ENCODE measurements at places on chromosomes 13 and 19. TPM values are rescaled to one million over a fixed set of nuclear protein-coding genes. Genes with fewer than 3 reads are reported as not detected.

GRCh38 chr13:38346764-38347163 is 2.9 kb upstream of the UFM1 start:
- no peak for DNase-seq

DNA sequence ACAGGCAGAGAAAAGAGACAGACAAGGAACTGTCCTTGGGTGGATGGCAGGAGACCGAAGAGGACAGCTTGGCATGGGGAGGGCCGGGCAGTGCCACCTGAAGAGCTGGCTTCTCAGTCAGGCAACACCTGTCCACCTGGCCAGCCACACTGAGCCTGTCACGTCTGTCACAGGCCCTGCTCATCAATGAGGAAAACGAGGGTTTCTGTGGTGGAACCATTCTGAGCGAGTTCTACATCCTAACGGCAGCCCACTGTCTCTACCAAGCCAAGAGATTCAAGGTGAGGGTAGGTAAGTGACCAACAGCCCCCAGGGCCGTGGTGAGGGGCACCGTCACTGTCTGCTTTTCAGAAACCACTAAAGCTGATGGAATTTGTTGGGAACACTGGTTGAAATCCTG is 11.2 kb upstream of the PROZ start:
- DNase-seq: no peak

DNA sequence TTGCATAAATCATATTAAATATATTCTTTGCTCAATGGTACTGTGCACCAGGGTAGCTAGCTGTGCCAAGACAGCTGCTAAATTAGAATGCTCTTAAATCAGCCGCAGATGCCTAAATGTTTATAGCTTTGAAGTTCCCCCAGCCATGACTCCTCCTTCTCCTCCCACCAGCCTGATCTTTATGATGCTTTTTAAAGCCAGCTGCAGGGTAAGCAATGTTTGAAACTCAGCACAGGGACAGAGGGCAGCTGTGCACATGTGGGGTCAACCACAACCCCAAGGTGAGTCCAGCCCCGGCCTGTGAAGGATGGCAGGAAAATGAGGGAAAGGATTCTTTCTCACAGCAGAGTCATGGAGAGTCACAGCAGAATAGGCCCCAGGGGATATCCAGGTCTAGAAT is 635.7 kb downstream of the UQCRFS1 start:
- no peak for DNase-seq

DNA sequence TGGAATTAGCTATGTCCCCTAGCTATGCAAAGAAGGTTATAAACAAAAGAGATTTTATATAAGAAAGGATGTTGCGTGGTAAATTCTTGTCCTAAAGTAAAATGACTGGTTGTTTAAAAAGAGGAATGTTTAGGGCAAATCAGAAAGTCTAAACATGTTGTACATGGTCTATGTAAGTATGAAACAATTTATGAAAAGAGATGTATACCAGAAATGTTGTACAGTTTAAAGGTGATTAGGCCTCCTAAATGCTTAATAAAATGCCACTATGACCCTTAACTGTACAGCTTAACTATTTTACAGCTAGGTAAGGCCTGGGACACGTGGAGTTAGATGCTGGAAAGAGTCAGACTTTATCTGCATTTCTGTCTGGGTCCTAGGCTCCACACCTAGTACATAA is 775.9 kb upstream of the KLHL1 start:
- no peak for DNase-seq

DNA sequence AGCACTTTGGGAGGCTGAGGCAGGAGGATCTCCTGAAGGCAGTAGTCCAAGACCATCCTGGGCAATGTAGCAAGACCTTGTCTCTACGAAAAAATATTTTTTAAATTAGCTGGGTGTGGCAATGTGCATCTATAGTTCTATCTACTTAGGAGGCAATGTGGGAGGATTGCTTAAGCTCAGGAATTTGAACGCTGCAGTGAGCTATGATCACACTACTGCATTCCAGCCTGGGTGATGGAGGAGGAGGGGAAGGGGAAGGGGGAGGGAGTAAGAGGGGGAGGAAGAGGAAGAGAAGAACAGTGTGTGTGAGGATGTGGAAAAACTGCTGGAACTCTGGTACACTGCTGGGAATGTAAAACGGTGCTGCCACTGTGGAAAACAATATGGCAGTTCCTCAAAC is 9.2 kb upstream of the CLIP3 start:
- no peak for DNase-seq

- DNase-seq: no peak
Measured at GRCh38 chr13:105763851-105764250, 771.6 kb downstream of the EFNB2 start.

DNA sequence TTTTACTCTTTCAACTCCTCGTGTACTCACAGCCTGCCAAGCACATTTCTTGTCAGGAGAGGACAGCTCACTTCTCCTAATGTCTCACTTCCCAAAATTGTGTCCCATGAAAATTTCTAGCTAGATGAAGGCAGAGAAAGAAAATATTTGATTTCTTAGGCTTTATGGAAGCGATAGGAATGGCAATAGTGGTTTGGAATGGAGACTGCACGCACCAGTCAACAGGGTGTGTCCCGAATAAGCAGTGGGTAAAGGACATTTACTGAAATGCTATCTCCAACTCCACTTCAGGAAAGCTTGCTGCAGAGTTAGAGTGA is 321 bp upstream of the ZNF222 start:
- DNase-seq: no peak

- DNase-seq: no peak
Measured at GRCh38 chr13:71524613-71525304, 342.2 kb downstream of the DACH1 start.

- no peak for DNase-seq
Measured at GRCh38 chr13:43014162-43014561, 9.2 kb upstream of the DNAJC15 start.

- no peak for DNase-seq
Measured at GRCh38 chr13:20254076-20254475, 22.0 kb upstream of the GJB6 start.

DNA sequence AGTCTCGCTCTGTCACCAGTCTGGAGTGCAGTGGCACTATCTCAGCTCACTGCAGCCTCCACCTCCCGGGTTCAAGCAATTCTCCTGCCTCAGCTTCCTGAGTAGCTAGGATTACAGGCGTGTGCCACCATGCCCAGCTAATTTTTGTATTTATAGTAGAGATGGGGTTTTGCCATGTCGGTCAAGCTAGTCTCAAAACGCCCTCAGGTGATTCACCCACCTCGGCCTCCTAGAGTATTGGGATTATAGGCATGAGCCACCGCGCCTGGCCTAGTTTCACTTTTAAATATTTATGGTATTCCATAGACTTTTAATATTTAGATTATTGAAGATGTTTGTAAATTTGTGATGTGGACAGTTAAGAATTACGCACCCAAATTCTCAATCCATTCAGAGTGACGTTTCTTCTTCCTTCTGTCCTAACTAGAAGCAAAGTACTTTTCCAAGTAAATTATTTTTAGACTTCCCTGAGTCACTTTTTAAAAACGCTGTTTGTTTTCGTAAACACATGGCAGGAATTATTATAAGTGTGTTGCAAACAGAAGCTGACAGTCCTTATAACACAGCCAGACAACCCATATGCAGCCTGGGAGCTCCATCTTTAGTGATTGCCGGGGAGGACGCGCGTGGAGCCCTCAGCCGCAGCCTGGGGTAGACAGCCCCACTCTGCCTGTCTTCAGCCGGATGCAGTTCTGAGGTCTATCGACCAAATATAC is 131.7 kb downstream of the ATP11A start:
- no peak for DNase-seq

- DNase-seq: no peak
Measured at GRCh38 chr13:113854238-113855011, 9.5 kb downstream of the GAS6 start.

DNA sequence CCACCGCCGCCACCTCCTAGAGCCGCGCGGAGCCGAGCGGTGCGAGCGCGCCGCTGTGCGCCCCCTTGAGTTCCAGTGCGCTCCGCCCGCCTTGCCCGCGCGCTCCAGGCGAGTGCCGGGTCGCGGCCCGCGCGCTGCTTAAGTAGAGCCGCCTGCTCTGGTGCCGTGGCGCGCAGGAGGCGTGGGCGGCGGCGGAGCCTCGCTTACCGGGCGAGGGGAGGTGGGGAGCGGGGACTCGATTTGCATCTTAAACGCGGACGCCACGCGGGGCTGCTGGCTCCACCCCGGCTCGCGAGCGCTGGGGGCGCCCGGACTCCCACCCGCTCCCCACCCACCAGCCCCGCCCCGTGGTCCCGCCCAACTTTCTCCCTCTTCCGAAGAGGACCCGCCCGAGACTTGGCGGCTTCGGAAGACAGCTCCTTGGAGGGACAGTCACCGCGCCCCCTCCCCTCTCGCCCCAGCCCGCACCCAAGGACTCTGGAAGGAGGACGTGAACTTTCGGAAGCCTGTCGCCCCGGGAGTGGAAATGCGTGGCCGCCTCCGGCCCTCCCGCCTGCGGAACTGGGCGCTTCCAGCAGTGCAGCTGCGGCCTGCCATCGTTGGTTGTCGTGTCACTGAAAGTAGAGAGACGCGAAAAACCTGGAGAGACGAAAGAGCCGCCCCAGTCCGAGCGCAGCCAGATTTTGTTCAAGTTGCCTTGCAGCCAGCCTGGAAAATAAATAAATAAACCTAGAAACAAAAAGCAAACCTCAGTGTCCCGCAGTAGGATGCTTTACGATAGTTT is at the start of gene KCTD12:
Gene KCTD12, minus strand, starts transcription at position 114 of the 784 bp plus-strand sequence. CDS start 257 bp downstream, outside the sequence.
- peak; percentile 85 for DNase-seq

DNA sequence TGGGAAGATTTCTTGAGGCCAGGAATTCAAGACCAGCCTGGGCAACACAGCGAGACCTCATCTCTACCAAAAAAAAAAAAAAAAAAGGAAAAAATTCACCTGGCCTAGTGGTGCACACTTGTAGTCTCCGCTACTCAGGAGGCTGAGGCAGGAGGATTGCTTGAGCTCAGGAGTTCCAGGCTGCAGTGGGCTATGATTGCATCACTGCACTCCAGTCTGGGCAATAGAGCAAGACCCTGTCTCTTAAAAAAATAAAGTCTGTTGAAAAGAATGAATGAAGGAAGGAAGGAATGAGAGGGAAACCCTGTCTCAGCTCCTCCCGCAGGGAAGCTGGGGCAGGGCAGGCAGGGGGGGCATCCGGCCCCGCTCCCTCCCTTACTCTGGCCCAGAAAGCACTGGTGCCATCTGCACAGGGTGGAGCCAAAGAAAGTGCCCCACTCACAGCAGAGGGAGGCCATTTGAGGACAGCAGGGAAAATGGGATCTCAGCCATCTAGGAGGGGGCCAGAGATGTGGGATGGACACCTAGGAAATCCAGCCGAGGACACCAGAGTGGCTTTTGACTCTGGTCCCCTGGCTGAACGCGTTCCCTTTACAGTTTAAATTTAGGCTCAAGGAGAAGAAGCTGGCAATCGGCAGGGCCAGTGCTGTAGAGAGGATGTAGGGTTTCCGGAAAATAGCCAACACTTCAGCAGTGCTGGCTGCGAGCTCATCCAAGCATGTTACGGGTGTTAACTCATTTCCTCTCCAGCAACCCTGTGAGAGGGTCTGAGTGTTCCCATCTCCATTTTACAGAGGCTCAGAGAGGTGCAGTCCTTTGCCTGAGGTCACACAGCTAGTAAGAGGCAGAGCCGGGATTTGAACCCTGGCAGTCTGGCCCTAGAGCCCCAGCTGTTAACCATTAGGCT is 3.6 kb upstream of the HPN start:
- no peak for DNase-seq

DNA sequence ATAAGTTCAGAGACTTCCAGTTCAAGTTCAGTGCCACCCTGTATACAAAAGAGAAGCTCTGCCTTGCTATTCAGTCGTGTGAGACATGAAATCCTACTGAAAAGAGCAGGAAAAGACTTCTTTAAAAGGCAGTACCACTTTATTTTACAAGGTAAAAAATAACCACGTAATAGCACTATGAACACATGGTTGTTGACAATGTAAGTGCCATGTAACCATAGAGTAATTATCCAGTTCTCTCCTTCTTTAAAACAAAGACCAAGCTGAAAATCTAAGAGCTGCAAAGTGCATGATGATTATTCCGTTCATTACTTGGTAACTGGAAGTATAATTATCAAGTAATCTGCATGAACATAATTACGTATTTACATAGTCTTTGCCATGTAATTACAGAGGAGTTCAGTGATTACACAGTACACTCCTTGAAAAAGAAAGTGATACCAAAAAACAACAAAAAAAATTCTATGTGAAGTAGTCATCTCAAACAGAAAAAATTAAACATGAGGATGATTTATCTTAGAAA is 288.7 kb downstream of the EFNB2 start:
- no peak for DNase-seq

DNA sequence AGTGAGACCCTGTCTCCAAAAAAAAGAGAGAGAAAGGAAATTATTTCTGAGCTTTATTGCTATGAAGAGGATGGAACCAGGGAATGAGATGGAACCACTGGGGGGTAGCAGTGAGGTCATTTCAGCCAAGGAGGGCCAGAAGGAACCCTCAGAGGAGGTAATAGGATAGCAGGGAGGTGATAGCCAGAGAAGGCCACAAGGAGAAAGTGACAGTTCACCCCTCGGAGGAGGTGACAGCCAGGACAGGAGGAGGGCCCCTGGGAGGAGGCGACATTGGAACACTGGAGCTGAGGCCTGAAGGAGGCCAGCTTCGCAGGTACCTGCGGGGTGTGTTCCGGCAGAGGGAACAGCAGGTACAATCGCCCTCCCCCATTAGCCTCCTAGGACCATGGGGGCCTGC is 675 bp upstream of the PGPEP1 start:
- DNase-seq: no peak

DNA sequence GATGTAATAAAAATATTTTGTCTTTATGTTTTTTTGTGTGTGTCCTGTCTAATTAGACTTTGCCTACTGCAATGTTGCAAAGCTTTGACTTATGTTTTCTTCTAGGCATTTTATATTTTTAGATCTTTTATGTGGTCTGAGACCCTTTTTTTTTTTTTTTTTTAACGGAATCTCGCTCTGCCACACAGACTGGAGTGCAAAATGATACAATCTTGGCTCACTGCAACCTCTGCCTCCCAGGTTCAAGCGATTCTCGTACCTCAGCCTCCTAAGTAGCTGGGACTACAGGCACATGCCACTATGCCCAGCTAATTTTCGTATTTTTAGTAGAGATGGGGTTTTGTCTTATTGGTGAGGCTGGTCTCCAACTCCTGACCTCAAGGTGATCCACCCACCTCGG is 8.5 kb upstream of the ZNF304 start:
- no peak for DNase-seq

GRCh38 chr19:45104658-45105349 is 11.8 kb downstream of the PPP1R37 start:
- no peak for DNase-seq

DNA sequence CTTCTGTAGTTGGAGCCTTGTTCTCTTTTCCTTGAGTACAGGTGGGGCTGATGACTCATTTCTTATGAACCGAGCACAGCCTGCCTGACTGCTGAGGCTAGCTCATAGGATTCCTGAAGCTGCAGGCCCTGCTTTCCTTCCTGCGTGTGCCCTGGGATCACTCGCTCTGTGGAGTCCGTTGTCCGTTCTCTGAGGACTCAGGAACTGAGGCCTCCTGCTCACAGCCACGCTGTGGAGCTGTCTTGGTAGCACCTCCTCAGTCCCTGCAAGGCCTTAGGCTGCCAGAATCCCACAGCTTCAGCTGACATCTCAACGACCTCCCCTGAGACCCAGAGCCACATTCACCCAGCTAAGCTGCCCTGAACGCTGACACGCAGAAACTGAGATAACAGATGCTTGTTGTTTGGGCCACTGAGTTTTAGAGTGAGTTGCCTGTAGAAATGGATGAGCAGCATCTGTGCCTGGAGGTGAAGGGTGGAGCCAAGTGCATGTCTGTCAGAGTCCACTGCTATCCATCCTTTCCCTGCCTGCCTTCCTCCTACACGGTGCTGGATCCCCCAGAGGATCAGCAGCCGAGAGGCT is 72.9 kb downstream of the ARHGEF7 start:
- no peak for DNase-seq

Gene C13orf46
- 0.04 TPM for total RNA-seq

Gene KLK7
- total RNA-seq: not detected

Gene SOX21
- not detected for total RNA-seq

Gene SLC10A2
- total RNA-seq: not detected

Gene NLRP11
- 0.22 TPM for total RNA-seq

Gene PNMA8B
- 0.55 TPM for total RNA-seq

Gene C19orf67
- total RNA-seq: not detected

Gene MRPS31
- total RNA-seq: 22.8 TPM

All from right lobe of liver (tissue), 6 donors.